ENCODE measurements at places on chromosomes 6 and 20.

DNA sequence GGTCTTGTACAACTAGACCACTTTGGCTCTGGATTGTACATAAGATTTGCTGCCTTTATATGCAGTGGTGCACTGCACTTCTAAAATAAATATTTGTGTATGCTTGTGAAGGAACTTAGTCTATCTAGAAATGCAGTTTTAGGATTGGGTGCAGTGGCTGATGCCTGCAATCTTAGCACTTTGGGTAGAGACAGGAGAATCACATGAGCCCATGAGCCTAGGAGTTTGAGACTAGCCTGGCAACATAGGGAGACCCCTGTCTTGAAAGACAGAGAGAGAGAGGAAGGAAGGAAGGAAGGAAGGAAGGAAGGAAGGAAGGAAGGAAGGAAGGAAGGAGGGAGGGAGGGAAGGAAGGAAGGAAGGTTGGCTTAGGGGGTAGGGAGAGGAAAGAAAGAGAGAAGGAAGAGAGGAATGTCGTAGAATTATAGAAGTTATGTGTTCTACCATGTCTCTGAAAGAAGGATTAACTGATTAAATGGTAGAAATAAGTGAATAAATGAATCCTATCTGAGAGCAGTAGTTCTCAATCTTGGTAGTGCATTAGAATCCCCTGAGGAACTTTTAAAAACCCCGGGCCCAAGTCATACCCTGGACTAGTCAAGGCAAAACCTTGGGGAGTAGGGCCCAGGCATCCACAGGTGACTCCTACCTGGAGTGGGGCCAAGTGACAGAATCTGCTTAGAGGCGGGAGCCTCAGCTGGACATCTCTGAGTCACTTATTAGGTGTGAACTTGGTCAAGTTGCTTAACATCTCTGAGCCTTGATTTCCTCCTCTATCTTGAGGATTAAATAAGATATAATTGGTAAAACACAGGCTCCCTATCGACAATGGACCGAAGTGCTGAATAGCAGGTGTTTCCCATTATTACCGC is 130.3 kb downstream of the ZNF217 start:
- DNase-seq: no peak

DNA sequence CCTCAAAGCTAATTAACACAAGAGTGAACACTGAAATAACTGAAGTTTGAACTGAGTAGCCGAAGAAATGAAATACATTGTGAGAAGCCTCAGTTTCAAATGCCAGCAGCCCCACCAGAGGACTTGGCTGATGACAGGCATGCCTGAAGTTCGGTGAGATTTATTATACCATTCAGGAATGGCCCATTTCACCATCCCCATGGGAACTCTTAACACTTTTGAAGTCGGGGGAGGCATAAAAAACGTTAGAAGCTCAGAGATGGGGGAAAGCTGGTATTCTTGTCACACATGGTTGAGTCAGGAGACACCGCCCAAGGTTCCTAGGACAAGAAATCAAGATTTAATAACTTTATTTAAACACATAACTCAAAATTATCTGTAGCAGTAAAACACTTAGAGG is 17.6 kb upstream of the SLC22A3 start:
- no peak for DNase-seq

DNA sequence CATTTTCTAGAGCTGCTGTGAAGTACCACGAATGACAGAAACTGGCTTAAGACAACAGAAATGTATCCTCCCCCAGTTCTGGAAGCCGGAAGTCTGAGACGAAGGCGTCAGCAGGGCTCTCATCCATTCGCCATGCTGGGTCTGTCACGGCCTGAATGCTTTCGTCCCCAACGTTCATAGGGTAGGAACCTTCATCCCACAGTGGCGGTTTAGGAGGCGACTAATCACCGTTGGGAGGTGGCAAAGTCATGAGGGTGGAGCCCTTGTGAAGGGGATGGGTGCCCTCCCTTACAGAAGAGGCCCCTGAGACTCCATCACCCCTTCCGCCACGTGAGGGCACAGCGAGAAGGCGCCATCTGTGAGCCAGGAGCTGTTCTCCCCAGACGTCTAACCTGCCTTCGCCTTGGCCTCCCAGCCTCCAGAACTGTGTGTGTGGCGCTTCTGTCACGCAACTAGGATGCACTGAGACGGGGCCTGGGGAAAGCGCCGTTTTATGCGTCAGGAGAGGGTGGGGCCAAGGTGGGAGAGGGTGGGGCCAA is 250.3 kb downstream of the TTLL2 start:
- no peak for DNase-seq

DNA sequence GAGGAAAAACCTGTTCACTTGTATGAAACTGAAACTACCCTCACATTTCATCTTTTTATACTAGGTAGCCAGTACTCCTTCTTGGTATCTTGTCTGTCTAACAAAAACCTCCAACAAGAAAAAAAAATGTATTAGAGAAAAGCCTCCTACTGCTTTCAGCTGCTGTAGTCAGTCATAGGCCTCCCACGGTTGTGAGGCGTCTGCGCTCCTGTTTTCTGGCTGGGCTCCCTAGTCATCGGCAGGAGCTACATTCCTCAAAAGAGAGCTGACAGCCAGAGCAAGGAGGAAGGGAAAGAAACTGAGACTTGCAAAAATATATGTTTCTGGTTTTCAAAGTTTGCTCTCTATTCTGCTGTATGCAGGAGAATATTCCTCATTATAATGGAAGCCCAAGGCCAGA is 517.0 kb downstream of the LMBRD1 start:
- DNase-seq: no peak

- DNase-seq: no peak
Observed at GRCh38 chr20:49445176-49445575, 37.3 kb downstream of the KCNB1 start.

- DNase-seq: no peak
Observed at GRCh38 chr20:62717933-62718332, 9.3 kb downstream of the NTSR1 start.

DNA sequence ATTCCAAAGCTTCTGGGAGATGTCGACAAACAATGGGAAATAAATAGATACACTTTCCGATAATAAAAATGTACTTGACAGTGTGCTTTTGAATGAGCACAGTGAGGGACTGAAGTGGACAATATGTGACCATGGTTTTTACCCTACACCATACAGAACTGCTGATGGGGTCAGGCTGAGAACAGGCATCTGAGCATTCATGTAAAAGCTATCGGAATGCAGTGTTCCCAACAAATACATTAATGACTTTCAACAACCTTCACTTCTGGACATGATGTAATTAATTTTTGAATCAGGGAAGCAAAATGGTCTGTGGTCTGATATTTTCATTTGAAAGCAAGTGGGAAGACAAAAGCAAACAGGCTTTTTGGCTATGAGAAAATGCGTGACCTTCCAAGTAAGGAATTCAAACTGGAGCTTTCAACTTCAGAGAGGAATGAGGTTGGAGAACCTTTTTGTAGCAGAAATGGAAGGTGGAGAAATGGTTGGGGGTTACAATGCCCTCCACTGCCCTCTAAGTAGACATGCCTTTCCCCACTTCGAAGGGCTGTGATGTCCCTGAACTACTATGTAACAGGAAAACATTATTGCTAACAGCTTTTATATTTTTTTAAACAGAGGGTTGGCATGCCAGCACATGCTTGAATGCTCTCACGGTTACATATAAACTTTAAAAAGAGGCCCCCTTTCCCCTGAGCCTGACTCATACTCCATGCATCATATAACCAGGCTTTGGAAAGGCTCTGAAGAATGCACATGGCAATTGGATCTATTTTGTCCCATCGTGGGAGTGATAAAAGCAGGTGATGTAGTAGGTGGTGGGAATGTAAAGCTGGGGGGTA is 203.5 kb upstream of the CITED2 start:
- no peak for DNase-seq
